ENCODE measurements at places on chromosomes 16 and 17.

DNA sequence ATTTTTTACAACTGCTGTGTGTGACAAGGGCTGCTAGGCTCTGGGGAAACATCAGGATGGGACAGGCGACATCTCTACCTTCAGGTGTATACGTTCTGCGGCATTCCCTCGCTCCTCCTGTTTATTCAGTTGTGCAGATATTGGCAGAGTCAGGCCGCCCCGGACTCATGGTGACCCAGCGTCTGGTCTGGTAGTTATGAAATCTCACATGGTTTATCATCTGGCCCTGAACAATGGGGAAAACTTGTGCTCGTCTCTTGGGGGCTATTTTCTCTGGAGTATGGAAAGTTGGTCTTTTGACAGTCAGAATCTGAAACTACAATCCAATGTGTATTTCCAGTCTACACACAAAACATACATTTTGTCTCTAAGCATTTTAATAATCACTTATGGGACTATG lies 3.3 kb downstream of the MARCHF10 start:
- DNase-seq = no peak

DNA sequence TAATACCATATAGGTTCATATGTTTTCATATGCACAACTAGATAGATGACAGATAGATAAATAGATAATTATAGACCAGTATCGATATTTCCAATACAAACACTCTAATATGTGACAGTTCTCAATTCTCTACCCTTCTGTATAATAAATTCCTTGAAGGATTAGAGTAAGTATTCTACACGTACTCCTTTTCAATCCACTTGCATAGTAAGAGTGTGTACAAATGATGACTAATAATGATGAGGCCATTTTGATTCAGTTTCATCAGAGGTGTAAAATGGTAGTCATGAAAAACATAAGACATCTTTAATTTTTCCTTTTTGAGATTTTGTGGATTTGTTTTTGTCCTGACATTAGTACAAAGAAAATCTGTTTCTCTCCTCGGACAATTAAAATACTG lies 188.3 kb upstream of the WSB1 start:
- no peak for DNase-seq

DNA sequence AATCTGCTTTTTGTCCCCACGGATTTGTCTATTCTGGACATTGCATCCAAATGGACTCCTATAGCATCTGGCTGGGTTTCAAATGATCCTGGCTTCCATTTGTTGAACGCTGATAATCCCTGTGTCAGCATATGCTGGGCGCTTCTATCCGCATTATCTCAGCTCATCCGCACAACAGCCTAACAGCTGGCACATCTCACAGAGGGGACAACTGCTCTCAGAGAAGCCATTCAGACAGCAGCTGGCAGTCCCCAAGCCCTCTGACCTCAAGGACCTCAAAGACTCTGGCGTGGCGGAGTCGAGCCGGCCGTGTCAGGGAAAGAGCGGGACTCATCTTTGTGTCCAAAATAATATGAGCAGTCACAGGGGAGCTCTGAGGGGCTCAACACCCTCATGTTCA lies 82.3 kb downstream of the NT5M start:
- DNase-seq = no peak

DNA sequence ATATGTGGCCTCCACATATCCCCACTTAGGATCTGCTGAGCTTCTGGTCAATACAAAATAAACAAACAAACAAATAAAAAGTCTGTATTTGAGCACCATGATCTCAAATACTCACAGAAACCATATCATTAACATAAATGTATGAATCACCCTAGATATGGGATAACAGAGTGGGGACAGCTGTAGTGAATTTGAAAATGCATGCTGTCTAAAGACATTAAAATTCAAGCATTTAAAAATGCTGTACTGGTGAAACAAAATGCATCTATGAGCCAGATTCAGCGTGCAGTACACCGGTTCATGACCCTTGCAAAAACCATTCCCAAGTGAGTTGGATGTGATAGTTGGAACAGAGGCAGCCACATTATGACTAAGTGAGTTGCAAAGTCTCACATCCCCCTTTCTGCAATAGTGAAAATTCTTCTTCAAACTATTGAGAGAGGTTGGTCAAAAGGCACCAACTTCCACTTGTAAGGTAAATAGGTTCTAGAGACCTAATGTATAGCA lies 12.3 kb downstream of the GRIN2A start:
- no peak for DNase-seq

DNA sequence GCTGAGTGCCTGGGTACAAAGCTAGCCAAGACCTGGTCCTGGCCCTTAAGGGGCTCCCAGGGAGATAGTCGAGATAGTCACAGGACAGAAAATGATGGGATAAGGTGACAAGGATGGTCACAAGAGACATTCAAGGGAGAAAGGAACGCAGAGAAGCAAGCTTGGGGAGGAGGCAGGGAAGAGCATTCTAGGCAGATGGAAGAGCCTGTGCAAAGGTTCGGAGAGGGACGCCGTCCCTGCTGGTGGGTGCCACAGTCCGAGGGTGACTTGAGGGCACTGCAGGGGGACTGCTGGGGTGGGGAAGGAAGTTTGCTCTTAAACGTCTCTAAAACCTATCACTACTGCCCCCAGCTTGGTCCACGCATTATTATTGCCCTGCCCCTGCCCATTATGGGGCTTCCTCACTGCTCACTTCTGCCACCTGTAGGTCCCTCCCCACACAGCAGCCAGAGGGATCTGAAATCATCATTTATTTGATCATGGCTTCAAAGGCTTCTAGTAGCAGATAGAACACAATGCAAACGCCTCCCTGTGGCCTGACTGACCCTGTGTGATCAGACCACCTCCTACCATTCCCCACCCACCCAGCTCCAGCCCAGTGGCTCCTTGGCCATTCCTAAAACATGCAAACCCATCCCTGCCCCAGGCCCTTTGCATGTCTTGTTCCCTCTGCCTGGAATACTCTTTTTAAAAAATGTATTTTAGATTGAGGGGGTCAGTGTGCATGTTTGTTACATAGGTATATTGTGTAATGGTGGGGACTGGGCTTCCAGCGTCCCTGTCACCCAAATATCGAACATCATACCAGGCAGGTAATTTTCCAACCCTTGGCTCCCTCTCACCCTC lies 60.3 kb downstream of the RMI2 start:
- no peak for DNase-seq

DNA sequence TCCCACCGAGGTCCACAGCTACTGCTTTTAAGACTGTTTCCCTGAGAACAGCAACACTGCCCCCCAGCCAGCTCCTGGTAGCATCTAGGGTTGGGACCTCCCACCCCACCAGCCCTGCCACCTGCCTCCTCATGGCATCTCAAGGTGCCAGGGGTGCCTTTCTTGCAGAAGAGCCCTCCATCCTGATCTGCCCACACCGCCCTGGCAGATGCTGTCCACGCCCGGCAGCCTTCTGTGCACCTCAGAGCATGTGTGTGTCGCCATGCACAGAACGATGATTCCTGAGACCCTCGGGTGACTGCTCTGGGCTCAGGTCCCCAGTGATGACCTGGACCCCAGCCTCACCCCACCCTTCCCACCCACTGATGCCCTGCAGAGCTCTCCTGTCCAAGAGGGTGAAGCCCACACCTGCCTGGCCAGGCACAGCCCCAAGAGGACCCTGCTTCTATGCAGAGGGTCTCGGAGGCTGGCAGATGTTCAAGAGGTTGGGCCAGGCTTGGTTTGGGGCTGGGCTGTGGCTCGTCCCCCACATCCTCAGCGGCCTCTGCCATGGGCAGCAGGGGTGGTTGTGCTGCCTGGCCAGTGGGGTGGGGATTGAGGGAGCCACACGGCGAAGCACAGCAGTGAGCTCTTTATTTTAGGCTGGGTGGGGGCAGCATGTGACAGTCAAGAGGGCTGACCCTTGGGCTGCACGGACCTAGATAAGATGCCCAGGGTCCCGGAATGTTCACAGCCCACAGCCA lies 5.2 kb upstream of the SPATA2L start:
- DNase-seq = no peak

DNA sequence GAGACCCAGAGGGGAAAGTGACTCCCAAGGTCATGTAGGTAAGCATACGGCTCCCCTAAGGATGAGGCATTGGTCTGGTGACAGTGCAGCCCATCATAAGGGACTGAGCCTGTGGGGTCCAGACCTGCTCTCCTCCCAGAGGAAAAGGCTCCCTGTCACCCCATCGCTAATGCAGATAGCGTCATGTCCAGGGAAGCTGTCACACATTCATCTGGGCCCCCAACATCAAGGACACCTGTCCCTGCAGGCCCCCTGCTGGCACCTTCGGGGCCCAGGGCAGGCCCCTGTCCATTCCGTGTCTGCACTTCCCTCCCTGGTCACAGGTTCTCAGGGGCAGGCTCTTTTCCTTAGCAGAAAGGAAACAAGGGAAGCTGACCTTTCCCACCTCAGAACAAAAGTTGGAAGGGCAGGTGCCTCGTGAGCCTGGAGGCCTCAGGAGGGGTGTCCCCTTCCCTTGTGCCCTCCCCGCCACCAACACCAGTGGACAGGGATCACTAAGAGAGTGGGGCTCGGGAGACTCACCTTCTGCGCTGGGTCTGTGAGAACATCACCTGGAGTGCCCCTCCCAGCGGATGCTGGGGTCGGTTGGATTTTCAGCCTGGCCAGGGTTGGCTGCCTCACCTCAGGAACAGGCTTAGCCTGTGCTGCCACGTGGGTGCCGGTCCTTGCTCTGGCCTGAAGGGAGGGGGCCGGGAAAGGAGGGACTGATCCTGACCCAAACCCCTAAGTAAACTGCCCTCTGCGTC lies 17.3 kb upstream of the LASP1NB start:
- DNase-seq = no peak

GRCh38 chr17:68972119-68972704 lies 17.0 kb upstream of the ABCA8 start:
- DNase-seq = no peak

DNA sequence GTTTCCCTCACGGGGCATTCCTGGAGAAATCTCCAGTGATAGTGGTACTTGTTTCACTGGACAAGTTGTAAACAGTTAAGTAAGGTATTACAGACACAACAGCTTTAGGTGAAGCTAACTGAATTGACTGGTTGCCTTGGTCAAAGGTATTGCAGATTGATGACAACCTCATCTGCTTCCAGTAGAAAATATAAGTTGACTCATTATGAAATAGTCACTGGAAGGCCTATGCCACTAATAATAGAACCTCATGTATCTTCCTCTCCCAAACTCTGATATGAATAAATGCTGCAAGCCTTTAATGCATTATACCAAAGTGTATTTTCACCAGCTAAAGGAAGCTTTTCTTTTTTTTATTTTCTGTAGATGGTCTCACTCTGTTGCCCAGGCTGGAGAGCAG lies 44.8 kb downstream of the GLG1 start:
- DNase-seq = no peak

DNA sequence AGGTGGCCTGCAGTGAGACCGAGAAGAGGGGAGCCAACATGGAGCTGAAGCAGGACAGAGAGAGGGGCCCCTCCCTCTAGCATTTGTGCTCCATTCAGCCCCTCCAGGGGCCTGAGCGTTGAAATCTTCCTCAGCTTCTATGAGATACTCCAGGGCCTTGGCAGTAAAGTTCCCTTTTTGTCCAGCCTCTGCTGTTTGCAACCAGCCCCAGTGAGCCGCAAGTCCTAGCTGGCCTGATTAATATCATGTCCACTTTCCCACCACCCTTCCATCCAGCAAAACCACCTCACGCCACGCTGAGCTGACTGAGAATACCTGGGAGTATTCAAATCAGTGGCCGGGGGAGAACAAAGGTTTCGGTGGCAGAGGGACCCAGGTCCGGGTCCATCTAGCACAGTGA lies 11.7 kb upstream of the RPH3AL start:
- no peak for DNase-seq

DNA sequence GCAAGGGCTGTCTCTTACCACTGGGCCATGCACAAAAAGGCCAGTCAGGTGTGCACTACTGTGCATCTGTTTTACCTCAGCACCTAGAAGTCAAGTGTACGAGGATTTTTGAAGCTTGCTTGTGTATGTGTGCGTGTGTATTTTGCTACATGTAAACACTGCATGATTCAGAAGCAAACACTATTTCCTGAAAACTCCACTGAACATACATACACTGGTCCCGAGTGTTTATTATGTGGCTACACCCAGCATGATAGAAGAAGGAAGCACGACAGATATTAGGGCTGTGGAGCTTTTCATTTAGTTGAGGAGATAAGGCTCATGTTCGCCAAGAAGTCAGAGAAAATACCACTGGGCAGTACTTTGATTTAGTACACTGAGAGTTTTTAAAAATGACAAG lies 89.2 kb downstream of the ZZEF1 start:
- no peak for DNase-seq

DNA sequence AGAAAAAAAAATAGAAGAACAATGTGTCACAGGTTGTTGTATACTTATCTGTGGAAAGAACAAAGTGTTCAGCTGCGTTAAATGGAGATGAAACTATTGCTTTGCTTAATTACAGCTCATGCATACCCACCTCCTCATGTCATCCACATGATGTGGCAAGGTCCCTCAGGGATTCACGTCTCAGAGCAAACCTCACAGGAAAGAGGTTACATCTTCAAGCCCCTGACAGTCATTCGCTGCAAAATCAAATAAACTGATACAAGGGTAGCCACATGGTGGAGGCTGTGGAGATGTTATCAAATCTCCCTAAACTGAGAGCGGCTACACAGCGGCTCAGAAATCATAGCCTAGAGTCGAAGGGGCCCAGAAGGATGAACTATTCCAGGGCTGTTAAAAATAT lies 21.1 kb downstream of the GINS3 start:
- no peak for DNase-seq

GRCh38 chr16:19118938-19119431 lies 5.2 kb downstream of the ITPRIPL2 start:
- no peak for DNase-seq
